Peyer's patch (tissue), 4 donors: ENCODE measurements at places on chromosomes 1 and 21. TPM values are rescaled to one million over a fixed set of nuclear protein-coding genes. Genes with fewer than 3 reads are reported as not detected.

The KRTAP15-1 gene
- not detected for total RNA-seq

The TXNIP gene
- total RNA-seq, result 1,019 TPM

The TCHHL1 gene
- not detected for total RNA-seq

The ANGPTL3 gene
- not detected for total RNA-seq

GRCh38 chr1:174153085-174153824 lies 6.1 kb upstream of the RABGAP1L start:
- DNase-seq, result no peak

DNA sequence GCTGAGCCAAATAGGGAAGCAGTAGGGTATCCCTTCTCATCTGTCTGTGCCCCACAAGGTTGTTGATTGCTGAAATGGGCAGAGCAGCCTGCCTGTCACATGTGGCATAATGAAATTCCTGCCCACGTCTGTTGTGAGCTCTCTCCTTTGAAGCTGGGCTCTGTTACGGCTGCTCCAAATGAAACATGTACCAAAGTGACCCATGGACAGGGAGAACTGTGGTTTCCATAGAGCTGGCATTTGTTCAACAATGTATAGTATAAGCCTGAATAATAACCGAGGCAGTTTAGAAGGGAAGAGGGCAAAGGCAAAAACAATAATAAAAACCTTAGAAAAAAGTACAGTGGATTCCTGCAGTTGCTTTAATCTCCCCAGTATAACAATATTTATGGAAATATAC lies 149.7 kb downstream of the LYPLAL1 start:
- no peak for DNase-seq

GRCh38 chr1:236869911-236870310 lies 74.8 kb downstream of the MTR start:
- no peak for DNase-seq

DNA sequence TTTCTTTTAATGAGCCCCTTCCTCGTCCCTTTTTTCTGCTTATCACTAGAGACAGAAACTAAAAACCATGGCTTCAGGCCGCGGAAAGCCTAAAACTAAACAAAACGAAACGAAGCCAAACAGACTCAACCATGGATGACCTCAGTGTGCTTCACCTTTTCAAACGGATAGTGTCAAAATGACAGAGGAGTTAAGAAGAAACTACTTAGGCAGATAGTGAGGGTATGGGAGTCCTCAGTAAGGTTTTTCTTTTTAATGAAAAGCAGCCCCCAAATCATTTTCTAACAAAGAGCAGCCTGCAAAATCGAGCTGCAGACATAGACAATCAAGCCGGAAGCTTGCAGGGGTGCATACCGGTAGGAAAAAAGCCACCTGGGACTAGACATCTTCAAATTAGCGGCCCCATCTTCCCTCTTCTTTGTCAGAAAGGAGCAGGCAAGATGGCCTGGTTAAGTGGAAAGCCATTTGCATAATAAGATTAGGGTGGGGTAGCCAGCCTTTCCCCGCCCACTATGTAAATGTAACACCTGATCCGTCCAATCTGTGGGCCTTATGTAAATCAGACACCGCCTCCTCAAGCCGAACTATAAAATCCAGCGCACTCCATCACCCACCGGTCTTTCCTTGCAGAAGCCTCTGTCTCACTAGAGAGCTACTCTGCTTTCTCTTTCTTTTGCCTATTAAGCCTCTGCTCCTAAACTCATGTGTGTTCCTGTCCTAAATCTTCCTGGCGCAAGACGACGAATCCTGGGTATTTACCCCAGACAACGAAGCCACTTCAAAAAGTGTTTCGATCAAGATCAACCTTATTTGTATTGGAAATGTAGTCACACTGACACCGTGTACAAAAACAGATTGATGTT lies 6.2 kb upstream of the ERO1B start:
- no peak for DNase-seq

DNA sequence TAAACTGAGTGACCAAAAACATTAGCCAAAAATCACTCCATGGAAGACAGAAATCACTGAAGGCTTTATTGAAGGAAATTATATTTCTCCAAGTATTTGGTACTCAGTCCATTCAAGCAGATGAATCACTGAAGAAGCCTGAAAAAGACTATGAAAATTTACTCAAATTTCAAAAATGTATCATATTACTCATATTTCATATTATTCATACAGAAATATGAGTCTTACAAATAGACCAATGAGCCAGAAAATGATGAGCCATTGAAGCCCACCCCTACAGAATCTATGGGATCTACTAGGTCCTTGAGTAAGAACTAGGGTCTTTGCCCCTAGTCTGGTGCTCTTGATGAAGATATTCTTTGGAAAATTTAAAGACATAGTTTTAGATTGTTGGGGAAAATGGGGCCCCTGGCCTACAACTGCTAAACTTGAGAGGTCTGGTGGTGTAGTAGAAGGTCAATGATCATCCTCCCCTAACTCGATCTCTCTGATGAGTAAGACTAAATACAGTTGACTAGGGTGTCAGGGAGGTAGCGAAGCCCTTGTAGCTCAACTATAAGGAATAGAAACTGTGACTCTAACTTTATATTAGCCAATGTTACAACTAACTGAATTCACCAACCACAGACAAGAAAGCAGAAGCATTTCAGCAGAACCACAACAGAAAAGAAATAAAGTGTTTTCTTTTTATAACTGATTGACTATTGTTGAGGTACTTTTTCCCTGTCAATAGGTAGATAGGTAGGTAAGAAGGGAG lies 81.0 kb downstream of the NOTCH2 start:
- DNase-seq, result no peak

DNA sequence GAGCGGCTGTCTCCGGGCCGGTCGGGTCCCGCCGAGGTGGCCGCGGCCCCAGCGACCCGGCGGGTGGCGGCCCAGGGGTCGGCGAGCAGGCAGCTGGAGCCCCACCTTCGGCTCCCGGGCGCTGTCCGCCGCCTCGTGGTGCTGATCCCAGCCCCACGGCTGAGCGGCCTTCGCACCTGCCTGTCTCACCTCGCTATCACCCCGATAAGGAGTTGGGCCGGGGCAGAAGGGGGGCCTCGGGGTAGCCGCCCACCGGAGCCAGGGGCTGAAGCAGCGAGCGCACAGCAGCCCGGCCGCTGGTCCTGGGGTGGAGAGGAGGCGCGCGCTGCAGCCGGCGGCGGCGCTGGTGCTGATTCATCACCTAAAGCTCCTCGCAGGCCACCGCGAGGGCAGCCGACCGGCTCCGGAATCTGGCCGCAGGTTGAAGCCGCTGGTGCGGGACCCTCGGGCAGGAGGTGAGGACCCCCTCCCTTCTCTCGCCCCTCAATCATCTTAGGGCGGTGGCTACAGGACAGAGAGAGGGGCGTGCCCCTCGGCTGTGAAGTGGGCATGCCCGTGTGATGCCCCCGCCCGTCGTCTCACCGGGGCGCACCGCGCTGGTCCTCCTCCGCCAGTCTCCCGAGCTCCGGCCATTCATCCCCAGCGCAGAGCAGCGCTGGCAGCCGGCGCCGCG lies 575 bp downstream of the TRIM67 start:
- no peak for DNase-seq

DNA sequence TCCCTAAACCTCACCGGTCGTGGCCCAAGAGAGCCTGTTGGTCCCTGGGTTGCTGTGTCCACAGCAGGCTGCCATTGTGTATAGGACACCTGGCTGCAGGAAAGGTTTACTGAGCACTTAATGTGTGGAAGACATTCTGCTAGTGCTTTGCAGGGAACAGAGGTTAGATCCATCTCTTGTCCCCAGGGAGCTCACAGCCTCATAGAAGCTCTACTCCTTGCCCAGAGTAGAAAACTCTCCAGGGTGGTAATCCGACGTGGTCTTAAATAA lies 16.9 kb upstream of the ALPL start:
- DNase-seq, result no peak

DNA sequence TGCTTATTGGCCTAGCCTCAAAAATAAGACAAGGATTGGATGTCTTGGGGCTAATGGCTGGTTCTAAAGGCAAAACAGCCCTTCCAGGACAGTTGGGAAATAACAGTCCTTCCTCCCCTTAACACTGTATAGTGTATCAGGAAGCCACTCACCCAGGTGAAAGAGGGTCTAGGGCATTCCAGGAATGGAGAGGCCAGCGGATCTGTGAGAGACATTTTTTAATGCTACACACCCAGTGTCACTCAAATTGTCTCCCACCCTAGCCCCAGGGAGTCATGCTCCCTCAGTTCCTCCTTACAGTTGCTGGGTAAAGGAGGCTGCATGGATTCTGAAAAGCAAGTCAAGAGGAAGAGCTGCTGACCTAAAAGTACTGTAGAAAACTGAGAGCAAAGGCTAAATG lies 24.1 kb upstream of the EXO1 start:
- no peak for DNase-seq

DNA sequence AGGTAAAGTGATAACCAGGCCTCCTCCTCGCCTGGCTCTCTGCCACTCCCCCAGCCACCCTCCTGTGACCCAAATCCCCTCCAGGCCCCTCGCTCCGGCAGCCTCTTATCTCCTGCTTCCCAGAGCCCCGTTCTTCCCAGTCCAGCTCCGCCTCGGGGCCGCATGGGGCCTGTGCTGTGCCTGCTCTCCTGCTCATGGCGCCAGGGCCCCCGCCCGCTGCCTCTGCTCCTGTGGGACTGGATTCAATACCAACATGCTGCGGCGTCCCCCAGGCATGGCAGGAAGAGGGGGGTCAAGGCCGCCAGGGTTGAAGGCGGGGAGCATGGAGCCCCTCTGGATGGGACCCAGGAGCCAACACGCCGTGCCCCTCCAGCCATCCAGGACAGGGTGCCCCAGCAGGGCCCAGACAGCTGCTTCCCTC lies 213.0 kb upstream of the VAMP3 start:
- DNase-seq, result no peak

- DNase-seq, result peak; percentile 59
These were observed 1.0 kb downstream of the ZNF687 start for GRCh38 chr1:151282883-151283725.

- no peak for DNase-seq
These were observed 18.5 kb downstream of the LRRC41 start for GRCh38 chr1:46284597-46285564.

DNA sequence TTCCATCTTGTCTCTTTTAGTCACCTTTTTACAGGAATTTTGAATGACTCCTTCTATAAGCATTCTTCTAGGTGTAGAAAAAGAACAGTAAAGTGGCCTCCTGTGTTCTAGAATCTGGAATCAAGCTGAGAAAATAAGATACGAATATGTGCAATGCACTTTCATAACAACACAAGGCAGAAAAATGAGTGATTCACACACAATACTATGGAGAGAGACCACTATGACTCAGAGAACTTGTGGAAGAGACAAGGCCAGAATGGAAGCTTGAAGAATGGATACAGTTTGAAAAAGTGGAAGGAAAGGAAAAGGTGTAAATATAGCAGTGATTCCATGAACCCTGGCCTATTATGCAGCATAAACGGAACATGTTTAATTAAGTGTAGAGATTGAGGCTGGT lies 57.1 kb upstream of the SAMSN1 start:
- DNase-seq, result no peak

DNA sequence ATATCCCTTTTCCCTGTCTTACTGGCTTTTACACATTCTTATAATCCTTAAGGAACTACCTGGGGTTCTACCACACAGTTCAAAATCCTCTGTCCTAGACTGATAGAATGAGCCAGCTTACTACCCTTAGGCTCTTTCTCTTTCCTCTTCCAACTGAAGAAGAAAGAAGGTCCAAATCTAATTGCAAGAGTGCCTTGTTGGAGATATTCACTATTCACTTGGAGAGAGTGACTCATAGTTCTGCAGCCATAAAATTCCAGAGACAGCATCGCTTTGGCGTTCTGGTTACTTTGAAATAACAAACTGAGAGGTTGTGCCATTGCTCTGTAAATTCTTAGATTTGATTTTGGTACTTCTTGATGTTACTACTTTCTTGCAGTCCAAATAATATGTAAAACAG lies 4.2 kb downstream of the CADM3 start:
- no peak for DNase-seq

DNA sequence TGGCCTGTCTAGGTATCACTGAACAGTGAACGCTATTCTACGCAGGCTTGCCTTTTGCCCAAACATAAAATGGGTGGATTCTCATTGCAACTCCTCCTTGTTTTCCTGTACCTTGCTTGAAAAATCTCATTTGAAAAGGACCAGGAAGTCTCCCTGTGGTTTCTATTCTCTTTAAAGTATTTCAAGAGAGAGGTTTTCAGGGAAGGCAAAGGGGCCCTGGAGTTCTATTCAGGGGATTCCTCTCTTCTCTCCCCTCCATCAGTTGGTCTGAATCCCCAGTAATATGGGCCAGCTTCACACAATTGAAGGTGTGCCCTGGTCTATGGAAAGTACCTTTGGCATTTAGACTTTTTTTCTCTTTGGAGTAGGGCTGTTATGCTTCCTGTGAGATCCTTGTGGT lies 311.3 kb downstream of the RGS7 start:
- no peak for DNase-seq

GRCh38 chr1:18256282-18257235 lies 149.0 kb downstream of the IGSF21 start:
- no peak for DNase-seq

DNA sequence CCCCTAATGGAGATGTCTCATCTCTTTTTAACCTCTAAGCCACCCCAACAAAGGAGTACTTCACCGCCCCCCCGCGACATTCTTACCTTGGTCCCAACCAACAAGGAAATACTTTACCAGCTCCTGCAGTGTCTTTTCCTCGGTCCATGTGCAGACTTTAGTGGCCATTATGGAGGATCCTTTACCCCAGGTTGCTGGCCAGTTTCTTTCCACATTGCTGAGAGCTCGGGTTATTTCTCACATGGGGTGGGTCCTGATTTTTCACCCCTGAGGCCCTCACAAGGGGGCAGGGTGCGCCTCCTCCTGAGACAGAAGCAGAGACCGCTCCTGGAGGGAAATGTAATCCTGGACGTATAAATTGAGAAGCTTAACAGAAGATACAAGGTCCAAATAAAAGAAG lies 3.0 kb upstream of the AADACL3 start:
- DNase-seq, result no peak

DNA sequence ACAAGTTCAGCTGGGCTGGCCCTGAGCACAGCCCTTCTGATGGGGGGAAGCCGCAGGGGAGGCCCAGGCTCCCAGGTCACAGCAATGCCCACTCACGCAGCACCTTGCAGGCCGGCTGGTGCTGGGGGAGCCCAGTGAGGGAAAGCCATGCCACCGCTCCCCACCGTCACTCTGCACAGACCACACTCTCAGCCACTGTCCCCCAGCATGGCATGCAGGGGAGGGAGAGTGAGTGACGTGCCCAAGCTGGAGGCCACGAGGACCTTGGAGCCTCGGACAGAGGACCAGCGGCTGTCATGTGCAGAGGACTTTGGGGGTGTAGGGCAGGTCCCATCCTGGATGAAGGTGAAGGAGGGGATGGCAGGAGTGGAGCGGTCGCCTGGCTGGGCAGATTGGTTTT lies 25.1 kb downstream of the SLC45A1 start:
- DNase-seq, result no peak

DNA sequence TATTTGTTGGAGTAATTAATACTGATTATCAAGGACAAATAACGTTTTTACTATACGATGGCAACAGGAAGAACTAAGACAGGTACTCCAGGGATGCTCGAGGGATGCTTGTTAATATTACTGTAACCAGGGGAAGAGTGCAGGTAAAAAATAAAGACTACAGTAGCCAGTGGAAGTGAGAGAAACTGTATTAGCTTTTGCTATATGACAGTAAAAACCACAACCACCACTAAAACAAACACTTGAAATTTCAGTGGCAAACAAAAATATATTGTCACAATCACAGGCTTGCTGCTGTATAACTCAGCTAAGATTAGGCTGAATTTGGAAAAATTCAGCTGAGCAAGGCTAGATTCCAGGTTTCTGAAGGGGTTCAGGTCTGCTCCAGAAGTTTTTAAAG lies 812.6 kb upstream of the ADGRL4 start:
- DNase-seq, result no peak

GRCh38 chr1:231093156-231093922 lies 53.3 kb upstream of the FAM89A start:
- no peak for DNase-seq
